ENCODE measurements at places on chromosomes 12 and 14.

DNA sequence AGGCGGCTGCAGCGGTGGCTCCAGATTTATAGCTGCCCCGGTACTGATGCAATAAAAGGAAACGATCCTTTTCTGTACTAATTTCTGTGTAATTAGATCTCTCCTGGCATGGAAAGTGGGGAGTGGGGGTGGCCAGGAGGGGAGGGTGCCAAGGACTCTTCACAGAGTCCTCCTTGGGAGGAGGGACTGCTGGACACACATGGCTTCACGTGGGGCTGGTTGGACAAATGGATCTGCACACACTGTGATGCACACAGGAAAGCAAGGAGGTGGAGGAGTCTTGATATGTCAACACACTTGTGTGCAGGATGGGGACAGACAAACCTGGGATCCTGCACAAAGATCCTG lies 23.8 kb upstream of the ATP5MC2 start:
- no peak for DNase-seq

DNA sequence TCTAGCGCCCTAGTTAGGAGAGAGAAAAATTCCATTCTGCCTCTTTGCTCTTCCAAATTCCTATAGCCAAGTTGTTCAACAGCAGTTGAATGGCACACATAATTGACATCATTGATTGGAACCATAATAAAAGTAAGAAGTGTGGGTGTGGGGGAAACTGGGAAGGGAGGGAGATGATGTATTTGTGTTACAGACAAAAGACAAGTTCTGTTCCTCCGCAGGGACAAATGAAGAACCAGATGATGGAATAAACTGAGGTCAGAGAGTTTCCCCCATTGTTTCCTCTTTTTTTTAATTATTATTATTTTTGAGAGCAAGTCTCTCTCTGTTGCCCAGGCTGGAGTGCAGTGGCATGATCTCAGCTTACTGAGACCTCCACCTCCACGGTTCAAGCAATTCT lies 34.9 kb downstream of the GDF11 start:
- no peak for DNase-seq

DNA sequence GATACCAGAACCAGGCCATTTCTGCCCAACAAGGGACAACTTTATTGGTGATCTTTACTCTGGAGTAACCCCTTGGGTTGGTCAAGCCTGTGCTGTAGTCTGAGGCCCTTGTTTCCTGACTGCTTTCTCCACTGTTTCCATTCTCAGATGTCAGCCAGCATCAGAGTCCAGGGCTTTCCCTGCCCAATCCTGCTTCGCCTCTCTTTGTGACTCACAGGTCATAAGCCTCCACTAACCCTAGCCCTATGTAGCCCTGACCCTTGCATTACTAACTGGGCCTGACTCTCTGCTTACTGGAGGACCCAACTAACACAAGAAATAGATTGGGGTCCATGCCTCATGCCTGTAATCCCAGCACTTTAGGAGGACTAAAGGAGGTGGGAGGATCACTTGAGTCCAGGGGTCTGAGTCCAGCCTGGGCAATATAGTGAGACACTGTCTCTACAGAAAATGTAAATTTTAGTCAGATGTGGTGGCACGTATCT lies 8.6 kb upstream of the SNRNP35 start:
- DNase-seq: no peak

- DNase-seq: no peak
These were observed 3.0 kb downstream of the INF2 start for GRCh38 chr14:104692261-104692938.

DNA sequence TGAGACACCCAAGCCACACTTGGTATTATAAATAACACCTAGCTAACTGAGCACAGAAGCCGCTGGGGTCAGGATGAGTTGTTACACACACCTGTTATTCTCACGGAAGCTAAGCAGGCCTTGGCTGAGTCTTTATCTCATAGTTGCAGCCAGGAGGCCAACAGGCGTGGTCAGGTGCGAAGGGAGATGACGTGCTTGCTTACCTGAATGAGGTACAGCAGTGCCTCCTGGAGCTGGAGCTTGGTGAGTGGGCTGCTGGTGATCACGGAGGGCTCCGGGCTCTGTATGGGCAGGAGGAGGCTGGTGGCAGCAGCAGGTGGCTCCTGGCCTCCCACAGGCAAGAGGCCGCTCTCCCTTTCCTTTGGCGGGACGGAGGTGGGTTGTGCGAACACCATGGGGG lies 30.4 kb upstream of the CACNA2D4 start:
- DNase-seq: no peak

DNA sequence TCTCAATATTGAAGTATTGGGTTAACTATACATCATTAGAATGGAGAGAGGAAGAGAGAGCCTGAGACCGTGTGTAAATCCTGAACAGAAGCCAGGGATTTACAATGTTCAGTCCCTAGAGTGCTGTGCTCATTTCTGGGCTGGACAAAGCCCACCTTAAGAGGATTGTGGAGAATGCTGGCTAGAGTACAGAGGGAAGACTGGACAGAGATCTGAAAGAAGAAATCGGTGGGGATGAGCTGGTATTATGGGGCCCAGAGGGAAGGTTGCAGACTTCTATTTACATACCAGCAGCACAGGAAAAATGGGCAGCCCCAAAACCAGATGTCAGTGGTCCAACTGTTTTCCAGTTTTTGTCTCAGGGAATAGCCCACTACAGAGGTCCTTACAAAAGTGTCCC lies 42.3 kb downstream of the RTN1 start:
- no peak for DNase-seq

- DNase-seq: no peak
These were observed 54.3 kb downstream of the DRAM1 start for GRCh38 chr12:101931498-101932326.

DNA sequence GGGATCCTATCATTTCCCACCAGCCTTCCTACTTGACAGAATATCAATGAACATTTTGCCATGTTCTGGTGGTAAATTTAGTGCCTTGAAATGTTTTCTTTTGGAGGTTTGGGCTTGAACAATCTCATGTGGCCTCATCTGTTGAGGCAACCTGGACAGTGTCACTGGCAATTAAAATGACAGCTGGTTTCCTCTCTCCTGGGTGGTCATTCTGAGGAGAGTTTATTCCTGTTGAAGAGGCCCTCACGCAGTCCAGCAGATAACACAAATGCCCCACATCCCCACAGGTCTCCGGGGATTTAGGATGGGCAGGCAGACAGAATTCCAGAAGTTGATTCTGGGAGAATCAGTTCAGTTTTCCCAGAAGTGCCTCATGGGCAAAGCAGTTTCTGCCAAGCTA lies 41.9 kb downstream of the MMAB start:
- DNase-seq: no peak

DNA sequence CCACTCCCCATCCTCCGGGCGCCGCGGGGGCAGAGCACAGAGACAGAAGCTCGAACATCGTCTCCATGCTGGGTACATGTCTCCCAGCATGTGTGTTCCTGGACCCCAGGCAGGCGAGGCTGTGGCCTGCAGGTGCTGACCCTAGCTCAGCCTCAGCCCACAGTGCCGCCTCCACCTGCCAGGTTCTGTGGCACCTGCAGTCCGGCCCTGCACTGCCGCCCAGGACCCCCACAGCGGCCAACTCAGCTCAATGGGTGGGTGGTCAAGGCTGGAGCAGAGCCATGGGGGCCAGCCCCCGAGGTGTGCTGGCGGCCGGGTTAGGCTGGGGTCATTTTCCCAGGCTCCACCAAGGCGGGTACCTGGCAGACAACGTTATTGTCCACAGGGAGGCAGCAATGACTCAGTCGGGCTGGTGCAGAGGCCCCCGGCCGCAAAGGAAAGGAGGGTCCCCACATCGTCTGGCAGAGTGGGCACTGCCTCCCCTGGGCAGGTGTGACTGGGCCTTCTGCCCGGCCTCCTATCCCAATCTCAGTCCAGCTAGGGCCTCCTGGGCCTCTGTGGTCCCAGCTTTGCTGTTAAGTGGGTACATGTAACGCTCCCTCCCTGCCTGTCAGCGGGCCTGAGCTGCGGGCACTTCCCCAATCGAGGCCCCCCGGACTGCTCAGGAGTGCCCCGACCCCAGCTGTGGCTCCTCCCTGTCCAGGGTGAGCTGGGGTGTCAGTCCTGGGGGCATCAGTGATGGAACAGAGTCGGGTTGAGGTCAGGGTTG lies 20.2 kb upstream of the NUDT14 start:
- DNase-seq: no peak

DNA sequence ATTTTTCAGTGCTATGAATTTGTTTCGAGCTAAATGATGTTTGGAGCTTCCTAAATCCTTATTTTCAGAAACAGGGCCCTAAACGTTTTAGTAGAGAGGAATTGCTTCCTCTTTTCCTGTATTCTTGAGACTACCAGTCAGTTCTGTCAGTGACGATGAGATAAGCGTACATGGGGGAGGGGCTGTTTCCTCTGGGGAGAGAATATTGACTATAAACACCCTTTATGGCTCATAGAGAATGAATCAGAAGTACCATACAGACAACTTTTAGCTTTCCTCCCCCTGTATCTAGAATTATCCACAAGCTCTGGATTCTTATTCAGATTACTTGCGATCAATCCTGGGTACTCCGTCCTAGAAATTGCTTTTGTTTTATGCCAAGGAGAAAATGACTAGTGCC lies 5.1 kb downstream of the TBK1 start:
- DNase-seq: peak; percentile 55

DNA sequence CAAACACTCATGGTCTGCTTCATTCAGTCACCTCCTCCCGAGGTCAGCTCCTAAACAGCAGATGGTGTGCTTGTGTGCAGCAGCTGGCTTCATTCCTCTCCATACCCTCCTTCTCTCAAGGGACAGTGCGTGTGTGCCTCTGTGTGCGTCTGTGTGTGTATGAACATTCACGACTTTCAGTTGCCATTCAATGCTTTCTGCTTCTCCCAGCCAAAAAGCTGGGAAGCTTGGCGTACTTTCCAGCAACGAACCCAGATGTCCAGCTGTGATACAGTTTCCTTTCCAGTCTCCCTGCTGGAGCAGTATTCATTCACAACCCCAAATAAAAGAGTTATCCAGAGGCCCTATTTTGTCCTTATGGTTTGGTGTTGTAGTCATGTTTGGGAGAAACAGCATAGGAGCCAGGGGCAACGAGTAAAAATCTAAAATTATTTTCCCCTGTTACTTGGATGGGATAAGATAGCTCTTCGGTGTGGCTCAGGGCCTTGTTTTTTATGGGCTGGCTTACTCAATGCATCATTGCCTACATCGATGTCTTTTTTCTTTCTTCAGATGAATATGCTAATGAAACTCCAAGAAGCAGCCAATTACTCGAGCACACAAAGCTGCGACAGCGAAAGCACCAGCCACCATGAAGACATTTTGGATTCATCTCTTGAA lies 379.3 kb downstream of the NAV3 start:
- DNase-seq: no peak

GRCh38 chr12:128361400-128361995 lies 94.5 kb downstream of the TMEM132C start:
- no peak for DNase-seq

- no peak for DNase-seq
These were observed 10.2 kb downstream of the EP400 start for GRCh38 chr12:131959641-131960589.

- DNase-seq: no peak
These were observed 114.3 kb upstream of the RPH3A start for GRCh38 chr12:112677050-112677765.

GRCh38 chr12:96846293-96846692 lies 60.8 kb upstream of the NEDD1 start:
- DNase-seq: no peak

- no peak for DNase-seq
These were observed 13.9 kb downstream of the SYT1 start for GRCh38 chr12:78878459-78878858.

GRCh38 chr14:103871596-103872480 lies 24.5 kb upstream of the PPP1R13B start:
- peak; percentile 84 for DNase-seq

DNA sequence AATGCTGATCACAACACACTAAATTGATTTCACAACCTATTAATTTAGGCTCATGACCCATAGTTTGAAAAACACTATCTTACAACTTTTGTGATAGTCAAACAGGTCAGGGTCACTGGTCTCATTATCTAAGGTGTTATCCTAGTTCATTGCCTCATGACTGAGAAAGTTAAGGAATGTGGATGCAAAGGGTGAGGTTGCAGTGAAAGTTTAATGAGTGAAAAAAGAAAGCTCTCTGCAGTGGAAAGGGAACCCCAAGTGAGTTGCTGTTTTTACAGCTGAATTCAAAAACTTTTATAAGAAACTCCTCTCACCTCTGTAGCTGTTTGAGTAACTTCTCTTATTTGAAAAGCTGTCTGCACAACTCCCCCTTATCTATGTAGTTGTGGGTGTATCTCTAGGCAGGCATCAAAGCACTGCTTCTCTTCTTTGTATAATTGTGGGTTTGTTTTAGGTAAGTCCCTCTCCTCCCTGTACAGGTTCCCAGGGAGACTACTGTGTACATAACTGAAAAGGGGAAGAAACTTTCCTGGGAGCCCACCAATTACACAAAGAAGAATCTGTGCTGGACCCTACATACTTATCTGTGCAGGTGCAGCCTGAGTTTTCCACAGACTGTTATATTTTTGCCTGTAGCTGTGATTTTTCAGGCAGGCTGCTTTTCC lies 18.9 kb downstream of the DNAL1 start:
- DNase-seq: no peak

GRCh38 chr14:63603749-63604277 lies 37.9 kb downstream of the WDR89 start:
- DNase-seq: no peak

GRCh38 chr12:116194935-116195431 lies 82.5 kb downstream of the MED13L start:
- peak; percentile 71 for DNase-seq

GRCh38 chr12:120590741-120591407 lies 9.7 kb upstream of the POP5 start:
- no peak for DNase-seq

DNA sequence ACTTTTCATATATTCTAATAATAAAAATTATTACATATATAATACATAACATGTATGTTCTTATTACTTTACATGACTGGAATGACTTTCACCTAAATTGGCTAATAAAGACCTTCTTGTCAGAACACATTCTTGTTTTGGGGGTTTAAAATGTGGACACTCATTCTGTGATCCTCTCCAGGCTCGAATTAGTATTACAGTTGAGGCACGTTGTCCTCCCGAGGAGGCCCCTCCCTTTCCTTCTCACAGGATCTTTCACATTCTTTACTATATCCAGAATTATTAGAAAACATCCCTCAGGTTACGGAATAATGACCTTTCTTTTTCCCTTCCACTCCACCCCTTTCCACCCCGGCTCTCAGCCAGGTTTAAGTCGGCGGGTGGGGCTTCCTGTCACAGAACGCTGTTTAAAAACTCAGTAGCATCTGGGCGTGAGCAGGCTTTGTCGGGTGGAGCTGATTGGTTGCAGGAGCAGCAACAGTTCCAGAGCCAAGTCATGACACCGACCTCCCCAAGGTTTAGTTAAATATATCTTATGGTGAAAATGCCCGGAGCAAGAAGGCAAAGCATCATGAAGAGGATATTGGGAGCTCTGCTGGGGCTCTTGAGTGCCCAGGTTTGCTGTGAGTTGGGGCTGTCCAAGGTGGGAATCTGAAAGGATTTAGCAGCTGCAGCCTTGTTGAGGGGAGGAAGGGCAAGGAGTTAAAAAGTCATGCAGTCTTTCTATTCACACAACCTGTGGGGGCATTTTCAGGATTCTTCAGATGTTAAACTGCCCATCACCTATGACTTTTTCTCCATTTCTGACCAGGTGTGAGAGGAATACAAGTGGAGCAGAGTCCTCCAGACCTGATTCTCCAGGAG lies 396.7 kb upstream of the OR4E1 start:
- DNase-seq: peak; percentile 64

All from stimulated activated CD4-positive, alpha-beta T cell treated with anti-CD3 and anti-CD28 coated beads, Interleukin-15, amount 100 ng/mL, for 24 hours (primary cell).